ENCODE measurements at places on chromosomes 11 and 22.

GRCh38 chr11:102470251-102470650, 17.7 kb upstream of the TMEM123 start:
- DNase-seq, result no peak

GRCh38 chr11:64834723-64835615, 9.5 kb downstream of the CDC42BPG start:
- no peak for DNase-seq

DNA sequence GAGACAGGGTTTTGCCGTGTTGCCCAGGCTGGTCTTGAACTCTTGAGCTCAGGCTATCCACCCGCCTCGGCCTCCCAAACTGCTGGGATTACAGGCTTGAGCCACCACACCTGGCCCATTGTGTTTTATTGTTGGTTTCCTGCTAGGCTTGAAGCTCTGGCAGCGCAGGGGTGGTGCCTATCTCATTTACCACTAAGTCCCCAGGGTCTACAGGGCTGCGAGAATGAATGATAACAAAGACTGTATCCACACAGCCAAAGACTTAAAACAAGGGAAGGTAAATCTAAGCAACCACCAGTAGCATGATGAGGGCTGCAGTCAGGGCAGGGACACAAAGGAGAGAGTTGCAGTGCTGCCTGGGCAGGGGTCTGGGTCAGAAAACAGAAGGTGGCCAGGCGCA, 37.3 kb upstream of the XBP1 start:
- no peak for DNase-seq

DNA sequence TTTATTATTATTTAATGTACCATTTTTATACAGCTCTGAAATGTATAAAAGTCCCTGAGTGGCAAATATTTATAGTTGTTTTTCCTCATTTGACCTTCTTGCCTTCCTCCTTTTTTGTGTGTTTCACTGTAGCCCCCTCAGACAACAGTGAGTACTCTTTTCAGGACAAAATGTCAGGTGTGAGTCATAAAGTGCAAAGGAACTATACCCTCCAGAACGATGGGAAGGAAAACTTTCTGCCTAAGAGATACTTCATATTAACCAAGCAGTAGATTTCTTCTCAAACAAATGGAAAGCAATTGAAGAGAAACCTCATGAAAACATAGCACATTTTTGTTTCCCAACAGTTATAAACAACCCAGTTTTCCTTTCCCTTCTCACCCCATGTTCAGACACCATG, 16.1 kb upstream of the MS4A7 start:
- no peak for DNase-seq

DNA sequence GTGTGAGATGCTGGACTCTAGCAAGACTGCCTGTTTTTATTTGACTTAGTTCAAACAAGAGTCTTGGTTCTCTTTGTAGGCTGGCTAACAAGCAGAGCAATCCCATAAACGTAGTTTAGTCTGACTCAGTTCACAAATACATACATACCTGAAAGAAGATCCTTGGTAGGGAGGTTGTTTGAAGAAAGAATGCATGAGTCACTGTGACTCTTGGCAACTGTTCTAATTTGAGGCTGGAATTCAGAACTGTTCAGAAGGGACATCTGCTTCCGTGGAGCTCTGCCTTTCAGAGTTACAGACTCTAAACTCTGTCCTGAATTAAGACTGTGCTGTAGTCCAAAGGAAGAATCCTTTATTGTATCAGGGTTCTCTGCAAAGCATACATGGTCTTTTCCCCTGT, 32.2 kb downstream of the C2CD3 start:
- no peak for DNase-seq

DNA sequence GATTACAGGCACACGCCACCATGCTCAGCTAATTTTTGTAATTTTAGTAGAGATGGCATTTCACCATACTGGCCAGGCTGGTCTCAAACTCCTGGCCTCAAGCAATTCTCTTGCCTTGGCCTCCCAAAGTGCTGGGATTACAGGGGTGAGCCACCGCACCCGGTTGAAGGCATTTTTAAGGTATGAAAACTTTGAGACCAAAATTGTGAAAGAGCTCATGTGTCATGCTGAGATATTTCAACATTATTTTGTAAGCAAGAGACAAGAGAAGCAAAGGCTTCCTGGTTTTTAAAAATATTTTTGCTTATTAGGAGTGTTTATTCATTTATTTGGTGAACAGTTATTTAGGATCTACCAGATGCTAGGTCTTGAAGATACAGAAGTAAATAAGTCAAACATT, 6.8 kb downstream of the NHERF4 start:
- DNase-seq, result no peak

DNA sequence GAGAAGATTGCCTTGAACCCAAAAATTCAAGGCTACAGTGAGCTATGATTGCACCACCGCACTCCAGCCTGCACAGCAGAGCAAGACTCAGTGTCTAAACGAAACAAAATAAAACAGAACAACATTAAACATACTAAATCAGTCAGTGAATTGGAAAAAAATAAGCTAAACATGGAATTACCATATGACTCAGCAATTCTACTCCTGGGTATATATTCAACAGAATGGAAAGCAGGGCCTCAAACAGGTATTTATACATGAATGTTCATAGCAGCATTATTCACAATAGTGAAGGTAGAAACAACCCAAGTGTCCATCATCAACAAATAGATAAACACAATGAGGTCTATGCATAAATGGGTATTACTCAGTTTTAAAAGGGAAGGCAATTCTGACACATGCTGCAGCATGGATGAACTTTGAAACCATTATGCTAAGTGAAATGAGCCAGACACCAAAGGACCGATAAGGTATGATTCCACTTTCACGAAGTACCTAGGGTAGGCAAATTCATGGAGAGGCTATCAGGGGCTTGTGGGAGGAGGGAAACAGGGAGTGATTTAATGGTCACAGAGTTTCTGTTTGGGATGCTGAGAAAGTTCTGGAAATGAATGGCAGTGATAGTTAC, 15.5 kb downstream of the NTM start:
- DNase-seq, result no peak

GRCh38 chr11:125494031-125494360, 2.1 kb downstream of the FEZ1 start:
- DNase-seq, result no peak

DNA sequence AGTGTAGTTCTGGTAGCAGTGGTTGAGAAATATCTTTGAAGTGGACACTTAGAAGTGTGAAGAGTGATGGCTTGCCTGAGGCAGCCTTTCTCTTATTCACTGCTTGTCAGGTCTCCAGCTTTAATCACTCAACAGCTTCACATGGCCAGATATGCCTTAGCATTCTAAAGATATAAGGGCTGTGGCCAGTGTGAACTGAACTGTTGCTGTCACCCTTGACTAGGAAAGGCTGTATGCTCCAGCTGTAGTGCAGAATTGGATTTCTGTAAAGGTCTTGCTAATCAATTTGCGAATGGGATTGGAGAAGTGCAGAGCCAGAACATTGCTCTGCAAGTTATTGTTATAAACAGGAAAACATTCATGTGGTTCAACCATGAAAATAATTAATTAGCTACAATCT, 266.7 kb downstream of the TMEM135 start:
- no peak for DNase-seq

Measured in nephron progenitor cell (in vitro differentiated cells).